HCEC 1CT (cell line): ENCODE measurements at places on chromosomes 7 and 10.

DNA sequence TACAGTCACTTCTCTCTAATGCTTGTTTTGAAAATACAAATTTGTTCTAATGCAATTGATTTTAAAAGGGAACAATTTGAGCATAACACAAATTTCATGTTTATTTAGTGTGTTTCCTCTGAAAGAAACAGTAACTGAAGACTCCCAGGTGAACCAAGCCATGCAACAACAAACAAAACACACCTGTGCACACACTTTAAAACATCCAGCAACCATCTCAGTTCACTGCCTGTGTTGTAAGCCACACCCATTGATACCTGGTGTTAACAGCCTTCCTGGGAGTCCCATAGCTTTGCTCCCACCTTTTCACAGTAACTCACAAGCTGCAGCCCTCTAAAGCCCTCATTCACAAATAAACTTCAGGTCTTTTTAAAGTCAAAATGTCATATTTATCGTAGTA lies 89.3 kb downstream of the DOCK4 start:
- no peak for DNase-seq

GRCh38 chr10:73744664-73744975 lies 448 bp downstream of the SEC24C start:
- DNase-seq, result peak; percentile 53

DNA sequence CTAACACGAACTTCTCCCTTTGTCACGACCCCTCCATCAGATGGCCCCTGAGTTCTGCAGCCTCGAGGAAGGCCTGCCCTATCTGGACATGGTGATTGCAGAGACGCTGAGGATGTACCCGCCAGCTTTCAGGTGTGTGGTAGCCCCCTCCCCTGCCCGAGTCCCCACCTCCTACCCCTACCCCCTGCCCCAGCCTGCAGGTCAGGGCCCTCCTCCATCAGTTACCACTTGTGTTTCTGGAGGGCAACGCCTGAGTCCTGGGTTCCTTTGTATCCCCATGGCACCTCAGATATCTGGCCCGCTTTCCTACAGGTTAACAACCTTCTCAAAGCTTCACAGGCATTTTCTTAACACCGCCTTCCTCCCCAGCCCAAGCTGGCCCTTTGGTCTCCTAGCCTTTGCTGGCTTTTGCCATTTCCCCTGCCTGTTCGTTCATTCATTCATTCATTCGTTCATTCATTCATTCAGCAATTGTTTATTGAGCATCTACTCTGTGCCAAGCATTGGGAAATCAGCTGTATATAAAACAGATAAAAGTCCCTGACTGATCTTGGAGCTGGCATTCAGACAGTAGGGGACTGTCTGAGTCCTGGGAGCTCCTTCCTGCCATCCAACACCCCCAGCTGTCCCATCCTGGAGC lies 55.6 kb downstream of the PARP12 start:
- no peak for DNase-seq

DNA sequence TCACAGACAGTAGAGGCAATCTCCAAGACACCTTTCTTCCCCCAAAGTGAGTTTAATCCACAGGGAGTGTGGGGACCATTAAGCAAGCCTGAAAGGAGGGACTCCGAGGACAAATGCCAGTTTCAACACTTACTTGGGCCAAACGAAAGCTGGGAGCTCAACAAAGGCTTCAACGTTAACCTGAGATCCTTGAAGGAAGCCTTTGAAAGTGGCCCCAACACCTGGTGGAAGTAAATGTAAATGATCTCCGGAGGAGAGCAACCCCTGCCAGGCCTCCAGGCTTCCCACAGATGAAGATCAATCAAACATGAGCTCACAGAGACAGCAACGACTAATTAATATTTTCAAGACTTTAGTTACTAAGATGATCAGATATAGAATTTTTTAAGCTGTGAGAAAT lies 103.8 kb downstream of the PIP4K2A start:
- no peak for DNase-seq

DNA sequence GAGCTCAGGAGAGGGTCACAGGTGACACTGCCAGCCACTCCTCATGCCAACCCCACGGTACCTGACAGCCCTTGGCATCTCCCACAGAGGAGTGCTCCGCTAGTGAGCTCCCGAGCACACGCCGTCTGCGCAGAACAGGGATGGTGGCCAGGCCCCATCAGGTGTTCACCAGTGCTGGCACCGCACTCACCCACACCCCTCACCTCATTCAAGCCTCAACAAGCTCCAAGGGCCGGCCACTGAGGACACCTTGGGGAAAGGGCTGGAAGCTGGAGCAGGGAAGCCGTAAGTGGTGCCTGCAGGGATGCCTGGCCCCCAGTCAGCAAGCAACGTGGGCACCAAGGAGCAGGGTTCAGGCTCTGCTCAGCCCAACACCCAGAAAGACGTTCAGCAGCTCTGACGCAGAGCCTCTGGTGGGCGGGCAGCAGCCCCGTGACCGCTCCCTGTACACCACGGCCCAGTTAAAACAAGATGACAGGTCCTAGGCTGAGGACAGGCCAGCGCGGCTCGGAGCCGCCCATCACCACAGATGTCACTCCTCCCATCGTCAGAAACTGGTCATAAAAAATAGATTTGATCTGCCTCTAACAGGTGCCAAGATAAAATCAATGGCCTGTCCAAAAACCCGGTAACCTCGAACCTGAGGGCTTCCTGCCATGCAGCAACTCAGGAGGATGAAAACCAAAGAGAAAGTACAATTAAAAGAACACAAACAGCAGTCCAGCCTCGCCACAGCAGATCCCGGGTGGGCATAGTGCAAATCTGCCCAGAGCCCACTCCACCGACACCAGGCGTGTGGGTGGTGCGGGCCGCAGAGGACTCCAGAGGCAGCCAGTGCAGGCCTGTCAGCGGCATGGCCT lies 275.9 kb downstream of the MAD1L1 start:
- DNase-seq, result no peak

- no peak for DNase-seq
These were observed 135.4 kb downstream of the EMX2 start for GRCh38 chr10:117677890-117678500.

- DNase-seq, result no peak
These were observed 26.4 kb downstream of the CHST15 start for GRCh38 chr10:124066781-124067714.

DNA sequence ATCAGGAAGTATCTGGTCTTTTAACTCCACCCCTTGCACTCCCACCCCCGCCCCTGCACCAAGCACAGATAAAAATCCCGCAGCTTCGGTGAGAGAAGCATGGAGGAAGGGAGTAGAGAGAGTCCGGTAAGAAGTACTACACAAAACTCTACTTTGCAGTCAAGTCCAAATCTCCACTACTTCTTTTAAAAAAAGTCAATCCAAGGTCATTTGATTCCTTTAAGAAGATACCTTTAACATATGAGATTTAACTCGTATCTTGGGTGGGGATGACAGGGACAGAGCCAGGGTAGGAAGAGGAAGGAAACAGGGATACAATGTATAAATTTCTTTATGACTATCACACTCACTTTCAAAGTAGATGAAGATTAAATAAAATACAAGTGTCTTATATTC lies 132.1 kb downstream of the NRBF2 start:
- peak; percentile 47 for DNase-seq

DNA sequence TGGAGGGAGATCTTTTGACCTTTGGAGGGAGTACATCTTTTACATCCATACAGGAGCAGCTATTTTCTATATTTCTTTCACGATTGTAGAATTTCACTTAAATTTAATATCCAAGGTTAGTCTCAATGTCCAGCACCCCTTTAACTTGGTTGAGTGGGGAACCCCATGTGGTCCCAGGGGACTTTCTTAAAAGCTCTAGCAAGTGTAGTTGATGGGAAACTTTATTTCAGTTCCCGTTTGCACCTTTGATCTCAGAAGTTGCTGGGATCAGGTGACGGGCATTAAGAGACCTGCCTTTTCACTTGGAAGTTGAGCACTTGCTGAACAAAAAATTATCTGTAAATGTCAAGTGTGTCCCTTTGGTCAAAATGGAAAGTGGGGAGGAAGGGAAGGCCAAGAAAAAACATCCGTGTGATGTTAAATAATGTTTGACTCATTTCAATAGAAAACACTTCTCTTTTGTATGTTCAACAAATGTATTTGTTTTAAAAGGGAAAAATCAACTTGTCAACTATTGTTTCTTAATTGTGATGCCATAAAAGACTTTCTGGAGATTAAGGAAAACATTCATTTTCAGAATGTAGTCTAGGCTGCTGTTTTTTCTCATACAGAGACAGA lies 370.1 kb upstream of the GALNT17 start:
- DNase-seq, result no peak

GRCh38 chr10:52423369-52423768 lies 109.3 kb downstream of the DKK1 start:
- no peak for DNase-seq

DNA sequence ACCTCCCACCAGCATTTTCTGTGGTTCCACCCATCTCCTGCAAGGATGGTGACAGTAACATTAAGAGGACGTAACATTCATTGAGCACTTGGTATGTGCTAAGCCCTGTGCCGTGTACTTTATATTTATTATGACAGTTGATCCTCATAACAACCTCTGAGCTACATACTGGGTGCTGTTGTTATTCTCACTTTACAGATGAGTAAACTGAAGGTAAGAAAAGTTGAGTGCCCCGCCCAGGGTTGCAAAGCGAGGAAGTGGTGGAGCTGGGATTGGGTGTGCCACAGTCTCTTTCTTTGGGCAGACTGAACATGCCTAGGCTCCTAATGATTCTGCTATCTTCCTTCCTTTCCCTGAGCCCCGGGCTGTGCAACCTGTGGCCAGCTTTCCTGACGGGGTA lies 107.4 kb downstream of the SH3PXD2A start:
- no peak for DNase-seq

- no peak for DNase-seq
These were observed 49.8 kb downstream of the LMBR1 start for GRCh38 chr7:156843157-156843556.

GRCh38 chr7:117118579-117119180 lies 165.4 kb downstream of the ST7 start:
- no peak for DNase-seq

GRCh38 chr10:1308173-1308961 lies 252.2 kb downstream of the WDR37 start:
- DNase-seq, result no peak

GRCh38 chr7:107486041-107486440 lies 16.2 kb downstream of the GPR22 start:
- no peak for DNase-seq

GRCh38 chr7:4225361-4225771 lies 456.7 kb upstream of the FOXK1 start:
- no peak for DNase-seq

DNA sequence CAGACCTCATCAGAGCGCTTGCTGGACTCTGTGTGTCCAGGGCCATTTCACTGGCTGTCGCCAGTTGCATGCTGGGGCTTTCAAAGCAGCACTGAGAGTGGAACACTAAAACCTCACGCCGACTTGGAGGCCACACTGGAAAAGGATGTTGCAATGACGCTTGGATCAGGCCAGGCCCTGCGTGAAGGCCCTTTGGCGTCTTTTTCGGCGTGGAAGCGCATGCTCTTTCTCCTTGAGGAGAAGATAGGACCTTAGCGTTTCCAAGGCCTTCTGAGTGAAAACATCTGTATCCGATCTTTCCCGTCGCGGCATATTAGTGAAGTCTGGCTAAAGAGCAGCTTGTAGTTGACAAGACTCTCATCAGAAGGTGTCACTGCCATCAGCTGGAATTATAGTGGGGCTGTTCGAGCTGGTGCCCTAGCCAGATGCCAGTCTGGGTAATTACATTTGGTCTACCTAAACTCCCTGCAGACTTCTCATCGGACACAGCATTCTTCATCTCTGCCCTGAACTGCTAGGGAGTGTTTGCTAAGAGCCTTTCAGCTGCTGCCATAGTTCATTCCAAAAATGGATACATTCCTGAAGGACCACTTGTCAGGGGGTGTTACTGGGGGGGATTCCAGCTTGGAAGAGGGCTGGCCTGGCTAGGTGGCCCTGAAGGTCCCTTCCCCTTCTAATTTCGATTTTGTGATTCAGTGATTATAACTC lies 167.7 kb upstream of the TCF7L2 start:
- no peak for DNase-seq

DNA sequence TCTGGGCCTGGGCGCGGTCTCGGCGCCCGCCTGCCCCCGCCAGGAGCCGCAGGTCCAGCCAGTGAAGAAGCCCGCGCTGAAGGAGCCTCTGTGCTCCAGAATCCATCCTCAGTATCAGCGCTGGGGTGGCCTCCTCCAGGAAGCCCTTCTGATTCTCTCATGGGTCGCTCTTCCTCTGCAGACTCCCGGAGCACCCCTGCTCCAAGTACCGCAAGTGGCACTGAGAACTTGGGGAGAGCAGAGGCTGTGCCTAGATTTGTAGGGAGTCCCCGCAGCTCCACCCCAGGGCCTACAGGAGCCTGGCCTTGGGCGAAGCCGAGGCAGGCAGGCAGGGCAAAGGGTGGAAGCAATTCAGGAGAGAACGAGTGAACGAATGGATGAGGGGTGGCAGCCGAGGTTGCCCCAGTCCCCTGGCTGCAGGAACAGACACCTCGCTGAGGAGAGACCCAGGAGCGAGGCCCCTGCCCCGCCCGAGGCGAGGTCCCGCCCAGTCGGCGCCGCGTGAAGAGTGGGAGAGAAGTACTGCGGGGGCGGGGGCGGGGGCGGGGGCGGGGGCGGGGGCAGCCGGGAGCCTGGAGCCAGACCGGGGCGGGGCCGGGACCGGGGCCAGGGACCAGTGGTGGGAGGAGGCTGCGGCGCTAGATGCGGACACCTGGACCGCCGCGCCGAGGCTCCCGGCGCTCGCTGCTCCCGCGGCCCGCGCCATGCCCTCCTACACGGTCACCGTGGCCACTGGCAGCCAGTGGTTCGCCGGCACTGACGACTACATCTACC lies at the start of gene ALOX5:
Gene ALOX5, plus strand, starts transcription at position 641 of the 774 bp plus-strand sequence. Its CDS starts 64 bp downstream, at position 705.
- DNase-seq, result no peak

- no peak for DNase-seq
These were observed 176.6 kb downstream of the TPK1 start for GRCh38 chr7:144659211-144659610.

DNA sequence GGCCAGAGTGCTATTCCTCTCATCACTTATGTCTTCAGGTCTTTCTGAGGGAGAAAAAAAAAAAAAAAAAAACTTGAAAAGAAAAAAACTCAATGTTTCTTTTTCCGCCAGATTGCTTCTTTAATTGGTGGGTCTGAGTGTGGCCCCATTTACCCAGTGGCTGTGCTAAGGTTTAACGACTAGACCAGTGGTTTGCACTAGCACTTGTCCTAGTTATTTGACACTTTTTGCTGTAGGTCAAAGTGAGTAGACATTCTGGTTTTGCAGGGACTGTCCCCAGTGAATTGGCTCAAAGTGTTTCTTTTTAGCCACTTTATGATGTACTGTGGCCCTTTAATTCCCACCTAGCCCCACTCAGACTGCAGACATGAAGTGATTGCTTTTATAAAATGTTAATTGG lies 273.3 kb downstream of the PTEN start:
- no peak for DNase-seq

DNA sequence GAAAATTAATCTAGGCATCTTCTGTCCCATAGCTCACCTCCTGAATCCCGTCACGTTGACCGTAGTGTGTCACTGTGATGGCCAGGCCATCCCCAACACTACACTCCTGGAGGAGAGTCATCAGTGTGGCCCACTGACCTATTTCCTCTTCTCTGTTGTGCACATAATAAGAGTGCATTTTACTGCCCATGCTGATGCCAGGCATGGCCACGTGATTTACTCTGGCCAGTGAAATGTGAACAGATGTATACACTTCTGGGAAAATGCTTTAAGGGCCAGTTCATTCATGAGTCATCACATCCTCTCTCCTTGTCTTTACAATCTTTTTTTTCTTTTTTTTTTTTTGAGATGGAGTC lies 101.9 kb upstream of the PIP4K2A start:
- peak; percentile 95 for DNase-seq
